Skeletal muscle cell (primary cell): ENCODE measurements at places on chromosomes 13 and 19.
A peak's percentile ranks its signal among the peaks of the same experiment; 100 is the strongest.

DNA sequence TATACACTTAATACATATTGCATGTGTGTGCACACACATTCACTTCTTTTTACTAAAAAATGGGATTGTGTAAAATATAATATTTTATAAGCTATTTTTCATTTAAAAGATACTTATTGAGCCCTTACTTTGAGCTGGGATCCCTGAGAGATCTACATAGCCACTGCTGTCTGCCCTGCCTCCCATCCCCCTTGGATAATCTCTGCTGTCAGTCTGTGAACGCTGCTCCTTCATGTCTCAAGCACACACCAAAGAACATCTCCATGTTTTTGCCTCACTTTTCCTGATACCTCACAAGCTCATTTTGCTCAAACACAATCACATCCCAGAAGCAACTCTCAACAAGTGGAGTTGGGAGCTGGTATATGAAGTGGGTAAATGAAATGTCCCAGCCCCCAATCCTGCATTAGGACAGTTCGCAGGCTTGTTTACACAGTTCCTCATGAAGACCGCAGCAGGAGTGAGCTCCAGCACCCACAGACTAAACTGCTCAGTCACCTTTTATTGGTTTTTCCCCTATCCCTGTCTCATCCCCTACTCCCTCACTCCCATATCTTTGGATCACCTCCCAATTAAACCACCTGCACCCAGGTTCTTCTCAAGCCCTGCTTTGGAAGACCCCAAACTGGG, 108.3 kb upstream of the FRY start:
- no peak for DNase-seq

- no peak for DNase-seq
Observed at GRCh38 chr13:95704510-95704909, 27.6 kb downstream of the DNAJC3 start.

GRCh38 chr19:31066385-31066784, 282.9 kb downstream of the TSHZ3 start:
- DNase-seq, result peak; percentile 86

DNA sequence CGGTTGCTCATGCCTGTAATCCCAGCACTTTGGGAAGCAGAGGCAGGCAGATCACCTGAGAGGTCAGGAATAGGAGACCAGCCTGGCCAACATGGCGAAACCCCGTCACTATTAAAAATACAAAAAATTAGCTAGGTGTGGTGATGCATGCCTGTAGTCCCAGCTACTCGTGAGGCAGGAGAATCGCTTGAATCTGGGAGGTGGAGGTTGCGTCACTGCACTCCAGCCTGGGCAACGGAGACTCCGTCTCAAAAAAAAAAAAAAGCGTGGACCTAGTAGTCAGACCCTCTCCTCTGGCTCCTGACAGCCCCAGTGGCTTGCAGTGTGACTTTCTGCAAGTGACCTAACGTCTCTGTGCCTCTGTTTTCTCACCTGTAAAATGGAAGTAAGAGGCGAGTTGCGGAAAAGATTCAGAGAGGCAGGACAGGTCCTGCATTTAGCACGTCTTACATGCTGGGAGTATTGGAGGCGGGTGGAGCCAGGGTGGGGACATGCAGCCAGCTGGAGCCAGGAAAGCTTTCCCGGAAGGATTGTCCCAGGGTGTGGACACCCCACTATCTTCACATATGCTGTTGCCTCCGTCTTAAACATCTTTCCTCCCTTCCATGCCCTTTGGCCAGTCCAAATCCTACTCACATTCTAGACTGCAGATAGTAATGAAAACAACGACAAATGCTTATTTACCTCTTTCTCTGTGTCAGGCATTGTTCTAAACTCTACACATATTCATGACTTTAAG, 2.9 kb downstream of the TUBB4A start:
- no peak for DNase-seq

DNA sequence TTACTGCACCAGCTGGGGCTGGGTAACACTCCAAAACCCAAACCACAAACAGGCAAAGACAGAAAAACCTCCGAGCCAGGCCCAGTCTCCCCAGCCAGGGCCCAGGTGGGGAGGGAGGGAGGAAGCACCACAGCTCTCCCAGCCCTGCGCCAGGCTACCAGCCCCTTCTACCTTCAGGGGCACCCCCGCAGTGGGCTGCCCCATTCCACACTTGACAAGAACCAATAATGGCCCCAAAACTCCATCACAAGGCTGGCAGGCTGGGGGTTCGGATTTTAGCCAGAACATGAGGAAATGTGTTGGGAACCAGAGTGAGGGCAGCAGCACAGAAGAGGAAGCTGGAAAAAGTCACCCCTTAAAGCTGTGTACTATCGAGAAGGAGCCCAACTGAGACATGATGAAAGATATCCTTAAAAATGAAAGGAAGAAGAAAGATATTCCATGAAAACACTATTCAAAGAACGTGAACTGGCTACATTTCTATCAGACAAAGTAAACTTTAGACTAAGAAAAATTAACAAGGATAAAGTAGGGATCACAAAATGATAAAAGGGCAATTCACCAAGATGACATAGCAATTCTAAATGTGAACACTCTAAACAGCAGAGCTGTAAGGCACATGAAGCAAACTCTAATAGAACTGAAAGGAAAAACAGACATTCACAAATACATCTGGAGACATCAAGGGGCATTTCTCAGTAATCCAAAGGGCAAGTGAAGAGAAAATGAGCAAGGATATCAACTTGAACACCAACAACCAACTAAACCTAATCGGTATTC, 12.9 kb downstream of the TUBGCP3 start:
- no peak for DNase-seq

- no peak for DNase-seq
Observed at GRCh38 chr13:109790086-109790485, 3.7 kb upstream of the IRS2 start.

DNA sequence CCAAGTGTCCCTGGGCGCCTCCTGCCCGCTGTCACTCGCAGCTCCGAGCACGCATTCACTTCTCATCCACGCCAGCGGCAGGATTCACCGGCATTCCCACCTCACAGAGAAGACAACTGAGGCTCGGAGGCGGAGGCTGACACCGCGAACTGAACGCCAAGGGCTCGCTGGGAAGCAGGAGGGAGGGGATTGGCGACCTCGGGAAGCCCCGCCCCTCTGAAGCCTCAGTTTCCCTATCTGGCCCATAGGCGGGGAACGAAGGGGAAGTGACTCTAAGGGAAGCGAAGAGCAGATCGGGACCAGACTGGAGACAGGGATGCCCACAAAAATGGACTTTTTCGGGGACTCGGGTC, 256 bp downstream of the MICOS13 start:
- no peak for DNase-seq

- DNase-seq, result no peak
Observed at GRCh38 chr19:23281663-23282276, 31.6 kb upstream of the ZNF724 start.

- DNase-seq, result no peak
Observed at GRCh38 chr13:30863231-30863630, 42.8 kb upstream of the MEDAG start.

DNA sequence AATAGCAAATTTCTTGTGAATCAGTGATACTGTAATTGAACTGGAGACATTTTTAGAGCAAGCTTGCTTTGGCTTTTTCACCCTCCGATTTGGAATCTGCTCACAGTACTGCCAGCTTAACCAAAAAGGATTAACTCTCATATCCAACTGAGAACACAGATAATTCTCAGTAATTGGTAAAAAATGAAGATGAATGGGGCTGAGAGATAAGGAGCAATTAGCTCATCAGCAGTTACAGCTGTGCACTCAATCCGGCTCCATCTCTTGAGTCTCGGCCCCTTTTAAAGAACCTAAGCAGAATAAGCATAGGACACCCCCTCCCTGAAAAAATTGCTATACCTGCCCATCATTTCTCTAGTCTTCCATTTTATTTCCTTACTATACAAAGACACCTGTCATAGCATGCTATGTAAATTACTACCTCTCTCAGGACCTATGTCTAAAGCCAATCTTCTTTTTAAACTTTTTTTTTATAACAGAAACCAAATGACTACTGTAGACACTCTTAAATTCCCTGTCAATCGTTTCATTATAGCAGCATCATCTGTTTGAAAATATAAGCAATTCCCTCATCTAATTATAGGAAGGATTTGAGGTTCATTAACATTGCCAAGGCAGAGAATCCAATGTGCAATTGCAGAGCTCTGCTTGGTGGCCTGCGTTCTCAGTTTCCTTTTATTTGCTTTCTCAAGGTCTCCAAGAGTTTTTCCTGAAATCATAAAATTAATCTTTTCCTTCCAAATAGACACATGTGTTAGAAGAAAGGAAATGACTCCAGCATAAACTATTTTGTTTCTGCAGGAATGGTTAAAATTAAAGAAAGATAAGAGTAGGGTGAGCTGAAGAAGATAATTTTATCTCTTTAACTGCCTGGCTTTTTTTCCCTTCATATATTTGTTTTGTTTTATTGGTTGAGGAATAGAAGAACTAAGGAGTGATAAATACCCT, 242.1 kb downstream of the DACH1 start:
- DNase-seq, result no peak

DNA sequence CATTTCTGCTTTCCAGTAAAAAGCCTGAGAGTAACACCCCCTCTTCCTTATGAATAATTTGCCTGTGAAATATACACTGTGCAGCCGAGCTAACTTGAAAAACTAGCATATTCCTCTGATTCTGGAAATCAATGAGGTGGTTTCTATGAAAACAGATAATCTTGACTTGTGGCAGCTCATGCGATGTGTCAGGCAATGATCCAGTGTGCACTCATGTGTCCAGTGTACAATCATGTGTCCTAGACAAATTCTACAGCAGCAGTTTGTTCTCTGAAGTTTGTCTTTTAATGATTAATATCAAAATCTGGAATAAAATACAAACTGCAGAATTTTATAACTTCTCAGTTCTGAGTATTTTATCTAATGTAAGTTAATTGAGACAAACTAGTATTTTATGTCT, 2213.9 kb upstream of the PCDH20 start:
- no peak for DNase-seq

GRCh38 chr13:46578590-46578975, 25.6 kb downstream of the LRCH1 start:
- DNase-seq, result no peak

GRCh38 chr13:32086791-32087441, 55.3 kb downstream of the FRY start:
- no peak for DNase-seq

GRCh38 chr13:45103449-45103848, 16.9 kb upstream of the GTF2F2 start:
- DNase-seq, result no peak

DNA sequence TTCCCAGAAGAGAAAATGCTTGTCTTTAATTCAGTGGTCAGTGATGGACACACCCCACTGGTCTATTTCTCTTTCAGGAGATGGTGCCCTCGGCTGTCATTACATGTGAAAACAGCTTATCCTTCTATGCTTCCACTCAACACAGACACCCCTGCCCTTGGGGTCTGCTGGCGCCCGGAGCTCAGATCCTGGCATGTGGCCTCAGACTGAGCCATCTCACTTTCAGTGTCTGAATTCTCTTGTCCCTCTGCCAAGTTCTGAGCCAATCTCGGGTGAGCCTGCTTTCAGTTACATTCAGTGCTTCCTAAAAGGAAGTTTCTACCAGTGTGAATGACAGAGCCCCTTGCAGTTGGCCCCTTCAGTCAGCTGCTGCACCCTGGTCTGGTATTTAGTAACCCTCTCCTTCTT, 293.6 kb downstream of the DNAJC15 start:
- DNase-seq, result peak; percentile 88

GRCh38 chr13:112455476-112456059, 79.4 kb downstream of the SPACA7 start:
- DNase-seq, result no peak
